ENCODE measurements at places on chromosomes 7 and 10. TPM values are rescaled to one million over a fixed set of nuclear protein-coding genes. Genes with fewer than 3 reads are reported as not detected.

Gene DOCK1
- 78.7 TPM for total RNA-seq

GRCh38 chr10:29246449-29246848, 42.4 kb upstream of the LYZL1 start:
- no peak for DNase-seq

DNA sequence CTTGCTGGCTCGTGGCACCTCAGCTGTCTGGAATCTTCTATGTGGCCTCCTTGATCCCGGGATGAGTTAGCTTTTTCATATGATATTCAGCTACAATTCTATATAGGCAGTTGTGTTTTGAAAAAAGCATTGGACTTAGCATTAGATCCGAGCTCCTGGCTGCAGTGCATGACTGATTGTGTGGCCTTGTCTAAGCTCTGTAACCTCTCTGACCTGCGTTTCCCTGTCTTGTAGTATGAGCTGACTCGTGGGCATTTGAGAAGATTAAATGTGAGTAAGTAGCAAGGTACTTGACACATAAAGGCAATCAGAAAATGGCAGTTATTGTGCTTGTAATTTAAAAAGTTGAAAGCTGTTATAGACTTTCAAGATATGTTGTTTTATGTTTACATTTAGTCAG, 85.9 kb downstream of the CCNY start:
- peak; percentile 91 for DNase-seq

Gene AKR1B15
- not detected for total RNA-seq

Gene EPHA1
- total RNA-seq: not detected

Measured in endothelial cell of umbilical vein (primary cell).